Renal pelvis (tissue), 12 donors: ENCODE measurements at places on chromosomes 6 and 20.

GRCh38 chr20:23614163-23614562 lies 8.4 kb upstream of the CST9 start:
- no peak for DNase-seq

- no peak for DNase-seq
Measured at GRCh38 chr20:50866036-50866685, 65.1 kb downstream of the ADNP start.

DNA sequence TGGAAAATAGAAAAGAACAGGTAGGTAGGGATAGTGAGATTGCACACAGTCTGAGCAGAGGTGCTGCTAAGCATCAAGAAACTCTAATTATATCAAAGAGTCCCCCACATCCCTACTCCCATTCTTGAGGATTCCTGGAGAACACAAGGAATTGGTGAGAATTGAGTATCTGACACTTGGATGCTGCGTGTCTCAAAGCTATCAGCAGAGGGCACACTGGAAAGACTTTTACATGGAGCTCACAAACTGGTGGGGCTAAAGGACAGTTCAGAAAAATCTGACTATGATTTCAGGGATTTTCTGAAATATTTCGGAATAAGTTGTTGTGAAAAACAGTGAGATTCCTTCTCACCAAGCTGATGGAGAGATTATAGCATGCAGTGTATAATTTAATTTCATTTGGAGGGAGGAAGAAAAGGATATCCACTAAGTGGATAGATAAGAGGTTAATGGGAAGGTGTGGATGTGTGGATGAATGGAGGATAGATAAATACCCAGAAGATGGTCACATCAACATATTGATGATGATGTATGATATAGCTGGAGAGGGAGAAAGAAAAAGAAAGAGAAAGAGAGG lies 215.4 kb upstream of the DEFB112 start:
- no peak for DNase-seq

- DNase-seq, result no peak
Measured at GRCh38 chr6:14134211-14134910, 16.8 kb downstream of the CD83 start.

- DNase-seq, result no peak
Measured at GRCh38 chr20:32478576-32478975, 106.6 kb downstream of the NOL4L start.

DNA sequence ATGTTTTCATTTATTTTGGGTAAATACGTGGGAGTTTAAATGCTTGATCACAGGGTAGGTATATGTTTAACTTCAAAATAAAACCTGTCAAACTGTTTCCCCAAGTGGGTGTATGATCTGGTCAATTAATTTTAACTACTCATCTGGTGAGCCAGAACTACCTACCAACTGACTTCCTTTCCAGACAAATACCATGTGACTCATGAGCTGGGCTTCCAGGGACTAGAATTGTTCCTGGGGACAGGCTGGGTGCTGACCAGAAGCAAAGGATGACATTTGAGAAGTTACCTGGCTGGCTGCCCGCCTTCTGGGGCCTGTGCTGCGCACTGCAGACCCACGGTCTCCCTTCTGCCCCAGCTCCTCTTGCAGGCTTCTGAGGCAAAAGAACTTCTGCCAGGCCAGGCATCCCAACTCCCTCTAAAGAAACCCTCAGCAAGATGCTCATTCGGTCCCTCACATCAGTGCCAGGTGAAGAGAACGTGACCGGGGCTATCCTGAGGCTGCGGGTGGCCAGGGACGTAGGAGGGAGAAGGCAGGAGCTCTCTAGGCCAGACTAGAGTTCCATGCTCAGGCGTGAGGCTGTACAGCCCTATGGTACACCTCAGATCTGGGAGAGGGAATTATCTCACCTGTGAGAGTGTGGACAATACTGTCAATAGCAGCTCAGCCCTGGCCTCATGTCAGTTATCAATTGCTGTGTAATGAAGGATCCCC lies 103.6 kb downstream of the JPH2 start:
- DNase-seq, result peak; percentile 42

DNA sequence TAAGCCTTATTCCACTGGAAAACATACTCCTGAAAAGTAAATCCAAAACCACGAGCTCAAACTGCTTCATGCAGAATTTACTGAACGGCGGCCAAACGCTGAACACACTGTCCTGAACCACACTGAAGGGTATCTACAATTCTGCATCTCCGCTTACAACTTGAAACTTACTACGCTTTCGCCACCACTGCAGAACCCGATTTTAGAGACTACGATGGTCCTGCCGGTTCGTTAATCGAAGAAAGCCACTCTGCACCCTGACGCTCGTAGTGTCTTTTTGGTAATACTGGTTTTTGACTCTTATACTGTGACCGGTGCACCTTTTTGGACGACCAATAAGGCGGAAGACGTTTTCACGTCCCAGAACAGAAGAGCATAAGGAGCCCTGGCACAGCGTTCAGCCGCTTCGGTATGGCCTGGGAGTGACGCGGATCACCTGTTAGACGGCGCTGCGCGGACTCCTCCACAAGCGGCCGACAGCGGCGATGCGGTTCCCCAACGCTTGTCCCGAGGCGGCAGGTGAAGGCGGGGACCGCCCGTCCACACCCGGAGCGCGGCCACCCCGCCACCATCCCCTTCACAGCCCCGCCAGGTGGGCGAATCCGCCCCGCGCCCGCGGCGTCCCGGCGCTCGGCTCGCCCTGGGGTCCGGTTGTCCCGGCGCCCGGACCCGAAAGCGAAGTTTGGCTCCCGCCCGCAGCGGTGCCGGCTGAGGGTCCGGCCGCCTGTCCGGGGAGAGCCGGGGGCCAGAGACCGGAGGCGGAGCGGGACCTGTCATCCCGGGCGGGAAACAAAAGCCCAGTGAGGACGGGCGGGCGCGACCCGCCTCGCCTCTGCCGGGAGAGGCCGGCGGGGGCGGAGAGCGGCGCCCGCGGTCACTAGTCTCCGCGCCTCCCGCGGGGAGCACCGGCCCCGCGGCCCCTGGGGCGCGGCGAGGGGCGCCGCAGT lies 784 bp downstream of the FKBP5 start:
- peak; percentile 38 for DNase-seq

DNA sequence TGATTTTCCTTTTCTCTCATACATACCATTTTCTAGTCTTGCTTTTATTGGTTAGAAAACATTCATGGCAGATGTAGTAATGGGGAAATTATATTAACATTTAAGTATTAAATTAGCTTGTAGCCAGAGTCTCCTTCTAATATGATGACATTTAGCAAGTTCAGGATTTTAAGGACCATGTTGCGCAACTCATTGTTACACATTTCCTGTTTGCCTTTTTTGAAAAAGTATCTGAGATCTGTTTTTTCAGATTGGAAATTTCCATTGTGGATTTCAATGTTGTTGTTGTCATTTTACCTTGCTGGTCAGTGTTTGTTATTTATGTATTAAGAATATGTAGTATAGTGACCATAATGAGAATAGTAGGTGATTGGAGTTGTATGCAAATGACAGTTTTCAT lies 38.7 kb downstream of the CDKAL1 start:
- no peak for DNase-seq

DNA sequence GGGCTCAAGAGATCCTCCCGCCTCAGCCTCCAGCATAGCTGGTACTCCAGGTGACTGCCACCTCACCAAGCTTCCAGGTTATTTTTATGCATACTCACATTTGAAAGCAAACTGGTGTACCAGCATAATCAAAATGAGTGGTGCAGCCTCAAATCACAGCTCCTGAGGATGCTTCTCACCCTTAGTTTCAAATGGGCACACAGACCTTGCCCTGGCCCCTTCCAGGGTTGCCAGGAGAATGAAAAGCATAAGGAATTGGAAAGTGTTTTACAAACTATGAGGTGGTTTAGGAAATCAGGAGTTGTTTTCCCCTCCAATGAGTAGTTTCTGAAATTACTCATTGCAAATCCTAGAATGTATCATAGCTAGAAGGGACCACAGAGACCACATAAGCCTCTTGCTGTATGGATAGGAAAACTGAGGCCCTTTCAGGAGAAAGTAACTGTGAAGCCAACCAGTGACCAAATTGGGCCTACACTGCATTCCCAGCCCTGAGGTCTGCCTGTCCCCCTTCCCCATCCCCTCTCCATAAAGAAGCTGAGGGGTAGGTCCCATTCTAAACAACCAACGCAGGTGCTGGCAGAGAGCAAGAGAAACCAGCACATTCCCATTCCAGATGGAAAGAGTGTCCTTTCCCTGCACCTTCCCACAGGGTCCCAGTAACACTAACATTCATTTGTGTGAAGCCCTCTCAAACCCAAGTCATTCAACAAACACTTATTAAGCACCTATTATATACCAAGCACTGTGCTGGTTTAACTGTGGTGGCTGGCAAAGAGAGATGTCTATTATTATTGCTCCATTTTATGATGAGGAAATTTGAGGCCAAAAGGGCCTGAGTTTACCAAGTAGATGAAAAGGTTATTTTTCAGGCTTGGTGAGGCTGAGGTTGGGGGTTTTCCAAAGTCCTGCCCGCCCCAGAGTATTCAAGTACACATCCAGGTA lies 2.1 kb upstream of the E2F1 start:
- no peak for DNase-seq

GRCh38 chr20:10609770-10610169 lies 64.0 kb downstream of the JAG1 start:
- DNase-seq, result no peak

GRCh38 chr6:90111387-90111786 lies 185.3 kb downstream of the BACH2 start:
- DNase-seq, result no peak

DNA sequence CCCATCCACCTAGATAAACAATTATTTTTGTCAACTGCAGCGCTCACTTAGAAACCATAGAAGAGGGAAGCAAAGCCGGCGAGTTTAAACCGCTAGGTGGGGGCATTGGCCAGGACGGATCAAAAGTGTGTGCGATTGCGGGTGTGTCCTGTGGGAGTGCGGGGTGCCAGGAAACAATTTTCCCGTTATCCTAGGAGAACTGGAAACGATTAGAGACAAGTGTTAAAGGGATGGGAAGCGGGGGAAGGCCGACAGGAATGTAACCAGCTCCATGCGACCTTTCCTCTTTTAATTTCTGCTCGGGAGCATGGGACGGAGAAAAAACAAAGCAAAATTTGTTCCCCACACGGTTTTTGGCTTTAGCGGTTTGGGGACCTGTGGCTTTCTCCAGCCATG lies 2.8 kb upstream of the HTR1B start:
- peak; percentile 57 for DNase-seq

DNA sequence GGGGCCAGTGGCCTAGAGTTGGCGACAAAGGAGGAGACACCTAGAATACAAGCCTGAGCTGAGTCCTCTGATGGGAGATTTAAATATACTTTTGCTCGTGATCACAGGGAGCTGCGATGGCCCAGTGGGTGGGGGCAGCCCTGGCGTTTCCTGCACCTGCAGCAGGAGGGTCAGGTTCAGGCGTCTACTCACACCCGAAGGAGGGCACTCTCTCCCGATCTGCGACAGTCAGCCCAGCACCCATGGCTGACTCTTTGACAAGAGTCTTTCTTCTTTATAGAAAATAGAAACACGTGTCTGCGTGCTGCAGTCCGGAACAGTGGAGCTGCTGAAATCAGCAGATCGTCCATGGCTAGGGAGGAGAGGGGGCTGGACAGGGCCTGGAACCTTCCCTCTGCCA lies 338.2 kb downstream of the CDH4 start:
- no peak for DNase-seq

DNA sequence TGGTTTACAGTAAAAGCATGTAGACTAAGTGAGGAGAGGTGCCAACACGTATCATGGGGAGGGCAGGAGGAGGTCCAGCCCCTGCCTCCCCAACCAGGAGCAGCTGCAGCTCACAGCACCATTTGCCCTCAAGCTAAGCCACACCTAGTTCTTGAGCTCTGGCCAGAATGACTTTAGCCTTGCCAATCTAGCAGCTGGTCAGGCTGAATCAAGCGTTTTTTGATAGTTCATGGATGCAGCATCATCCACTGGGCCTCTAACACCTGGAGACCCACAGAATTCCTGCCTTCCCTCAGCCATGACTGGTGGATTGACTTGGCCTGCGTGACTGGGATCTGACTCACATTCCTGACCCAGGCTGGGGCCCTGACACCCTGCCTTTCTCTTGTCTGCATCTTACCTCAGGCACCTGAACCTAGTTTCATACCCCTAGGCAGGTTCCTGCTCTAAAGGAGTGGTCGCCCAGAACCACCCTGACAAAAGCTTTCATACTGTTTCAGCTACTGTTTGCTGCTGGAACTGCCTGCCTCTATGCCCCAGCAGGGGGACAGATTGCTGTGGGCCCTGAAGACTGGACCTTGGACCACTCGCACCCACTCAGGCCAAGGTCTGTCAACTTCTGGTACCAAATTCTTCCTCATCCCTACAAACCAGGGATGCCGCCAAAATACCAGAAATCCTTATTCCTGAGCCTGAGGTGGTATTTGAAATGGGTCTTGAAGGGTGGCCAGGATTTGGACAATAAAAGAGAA lies 122.3 kb downstream of the QRSL1 start:
- no peak for DNase-seq

- DNase-seq, result no peak
Measured at GRCh38 chr6:119612176-119612891, 262.8 kb upstream of the MAN1A1 start.

- no peak for DNase-seq
Measured at GRCh38 chr6:17167327-17167979, 65.6 kb downstream of the STMND1 start.

GRCh38 chr6:112061605-112062004 lies 7.7 kb downstream of the CCN6 start:
- no peak for DNase-seq

DNA sequence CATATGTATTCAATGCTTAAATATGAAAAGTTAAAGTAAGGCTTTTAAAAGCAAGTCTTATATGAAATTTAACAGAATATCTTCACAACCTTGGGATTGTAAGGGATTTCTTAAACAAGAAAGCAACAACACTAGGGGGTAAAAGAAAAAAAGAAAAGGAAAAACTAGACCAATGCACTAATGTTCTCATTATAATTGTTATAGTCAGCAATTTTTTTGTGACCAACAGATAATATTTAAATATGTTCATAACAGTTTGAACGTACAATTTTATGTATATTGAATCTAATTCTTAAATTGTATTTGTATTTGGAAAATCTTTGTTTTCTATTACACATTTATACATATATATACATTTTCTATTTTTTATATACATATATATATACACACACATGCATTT lies 1397.8 kb upstream of the ADGRB3 start:
- no peak for DNase-seq

DNA sequence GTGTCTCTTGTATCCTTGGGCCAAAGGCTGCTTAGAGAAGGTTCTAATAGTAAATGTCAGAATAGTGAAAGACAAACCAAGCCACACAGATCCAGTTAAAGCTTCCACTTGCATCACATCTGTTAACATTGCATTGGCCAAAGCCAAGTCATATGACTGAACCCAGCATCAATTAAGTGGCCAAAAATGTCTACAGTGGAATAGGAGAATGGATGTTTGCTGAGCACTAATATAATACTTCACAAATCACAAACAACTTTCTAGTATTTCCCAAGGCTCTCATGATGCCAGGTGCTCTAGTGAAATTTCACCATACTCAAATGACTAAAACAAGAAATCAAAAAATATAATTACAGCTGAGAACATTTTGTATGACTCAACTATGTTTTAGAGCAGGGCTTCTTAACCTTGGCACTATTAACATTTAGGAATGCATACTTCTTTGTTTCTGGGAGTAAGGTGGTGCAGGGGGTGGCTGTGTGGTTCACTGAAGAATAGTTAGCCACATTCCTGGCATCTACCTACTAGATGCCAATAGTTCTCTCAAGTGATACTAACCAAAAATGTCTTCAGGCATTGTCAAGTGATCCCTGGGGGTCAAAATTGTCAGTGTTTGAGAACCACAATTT lies 148.0 kb upstream of the SPTLC3 start:
- no peak for DNase-seq
